ENCODE measurements at places on chromosomes 11 and 22.

DNA sequence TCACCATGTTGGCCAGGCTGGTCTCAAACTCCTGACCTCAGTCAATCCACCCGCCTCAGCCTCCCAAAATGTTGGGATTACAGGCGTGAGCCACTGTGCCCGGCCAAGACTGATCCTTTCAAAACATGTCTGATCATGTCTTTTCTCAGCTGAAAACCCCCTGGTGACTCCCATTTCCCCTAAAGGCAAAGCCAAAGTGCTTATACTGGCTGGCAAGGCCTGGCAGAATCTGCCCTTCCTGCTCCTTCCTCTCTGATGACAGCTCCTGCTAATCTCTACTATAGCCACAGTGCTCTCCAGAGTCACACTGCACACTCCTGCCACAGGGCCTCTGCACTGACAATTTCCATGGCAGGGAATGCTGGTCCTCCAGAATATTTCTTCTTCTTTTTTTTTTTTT lies 2.6 kb upstream of the MCHR1 start:
- no peak for DNase-seq

- no peak for DNase-seq
Observed at GRCh38 chr11:61775606-61776554, 16.5 kb downstream of the TMEM258 start.

GRCh38 chr22:44616461-44616860 lies 85.5 kb upstream of the PRR5 start:
- no peak for DNase-seq

GRCh38 chr11:15929371-15929901 lies 426.9 kb downstream of the SOX6 start:
- DNase-seq: no peak

GRCh38 chr22:39138357-39138997 lies 14.0 kb downstream of the CBX7 start:
- no peak for DNase-seq

- no peak for DNase-seq
Observed at GRCh38 chr11:2902784-2903671, 17.5 kb upstream of the CDKN1C start.

GRCh38 chr22:29139965-29140782 lies 65.5 kb upstream of the EMID1 start:
- DNase-seq: no peak

GRCh38 chr11:42412590-42412989 lies 899.2 kb upstream of the API5 start:
- no peak for DNase-seq

DNA sequence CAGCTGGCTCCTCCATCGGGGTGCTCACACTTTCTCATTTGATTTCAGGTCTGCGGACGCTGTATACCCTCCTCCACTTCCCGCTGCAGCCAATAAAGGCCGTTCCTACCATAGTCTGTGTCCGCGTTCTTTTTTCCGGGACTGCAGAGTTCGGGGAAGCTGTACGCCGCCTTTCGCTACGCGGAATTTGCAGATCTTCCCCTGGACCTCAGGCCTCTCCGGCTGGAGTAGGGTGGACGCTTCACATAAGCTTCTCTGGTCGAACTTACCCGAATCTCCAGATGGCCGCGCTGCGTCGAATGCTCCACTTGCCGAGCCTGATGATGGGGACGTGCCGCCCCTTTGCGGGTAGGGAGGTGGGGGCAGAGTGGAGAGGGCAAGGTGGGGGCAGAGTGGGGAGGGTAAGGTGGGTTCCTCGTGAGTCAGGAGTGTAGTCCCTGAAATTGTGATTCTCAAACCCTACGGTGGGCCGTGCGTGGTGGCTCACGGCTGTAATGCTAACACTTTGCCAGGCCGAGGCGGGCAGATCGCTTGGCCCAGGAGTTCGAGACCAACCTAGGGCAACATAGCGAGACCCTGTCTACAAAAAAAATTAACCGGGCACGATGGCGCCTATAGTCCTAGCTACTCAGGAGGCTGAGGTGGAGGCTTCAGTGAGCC lies 617 bp downstream of the CSKMT start:
- DNase-seq: peak; percentile 43
